Myocyte (in vitro differentiated cells): ENCODE measurements at places on chromosomes 5 and 9. TPM values are rescaled to one million over a fixed set of nuclear protein-coding genes. Genes with fewer than 3 reads are reported as not detected.

The HAPLN1 gene
- 0.05 TPM in 1 of 2 replicates, not detected in the other for total RNA-seq

- DNase-seq = peak; percentile 32
These were observed 197.6 kb downstream of the KDM4C start for GRCh38 chr9:6955251-6955921.

The SPATA31A7 gene
- not detected in 2 replicates for total RNA-seq

DNA sequence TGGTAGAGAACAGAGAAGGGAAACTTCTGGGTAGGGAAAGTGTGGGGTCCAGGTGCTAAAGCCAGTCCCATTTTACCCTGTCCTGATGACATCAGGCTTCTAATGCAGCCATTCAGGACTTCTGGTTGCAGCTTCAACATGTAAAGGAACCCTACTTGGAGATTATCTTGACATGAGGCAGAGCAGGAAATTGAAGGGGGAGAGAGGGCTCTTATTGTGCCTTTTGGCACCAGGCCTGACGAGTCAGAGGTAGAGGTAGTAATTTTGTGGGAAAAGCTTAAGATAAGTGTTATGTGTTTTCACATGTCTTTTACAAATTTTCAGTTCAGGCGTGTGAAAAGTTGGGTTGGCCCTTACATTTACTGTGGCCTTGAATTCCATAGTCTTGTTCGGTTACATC is 102.4 kb upstream of the APC start:
- no peak for DNase-seq

GRCh38 chr5:102599289-102599688 is 100.5 kb upstream of the SLCO6A1 start:
- DNase-seq = no peak

The COX7C gene
- total RNA-seq = 413 and 475 TPM in 2 replicates

The IFNB1 gene
- total RNA-seq = not detected in 2 replicates

The GARIN3 gene
- not detected in 2 replicates for total RNA-seq

DNA sequence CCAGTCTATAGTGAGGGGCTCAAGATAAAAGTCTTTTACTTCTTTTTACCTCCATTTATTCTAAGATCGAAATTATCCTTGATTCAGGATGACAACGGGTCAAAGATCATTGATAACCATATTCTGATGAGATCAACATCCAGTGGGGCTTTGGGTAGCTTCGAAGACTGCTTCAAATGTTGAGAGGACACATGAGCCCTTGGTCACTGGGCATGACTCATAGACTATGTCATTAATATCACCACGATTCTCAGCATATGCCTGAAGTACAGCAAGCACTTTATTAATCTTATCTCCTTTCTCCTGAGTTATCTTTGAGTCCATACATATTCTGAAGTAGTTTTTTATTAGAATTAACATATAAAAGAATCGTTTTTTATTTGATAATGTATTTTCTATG is 117.1 kb upstream of the DAB2 start:
- DNase-seq = peak; percentile 38

The ASPN gene
- total RNA-seq = 0.19 TPM in 1 of 2 replicates, not detected in the other

DNA sequence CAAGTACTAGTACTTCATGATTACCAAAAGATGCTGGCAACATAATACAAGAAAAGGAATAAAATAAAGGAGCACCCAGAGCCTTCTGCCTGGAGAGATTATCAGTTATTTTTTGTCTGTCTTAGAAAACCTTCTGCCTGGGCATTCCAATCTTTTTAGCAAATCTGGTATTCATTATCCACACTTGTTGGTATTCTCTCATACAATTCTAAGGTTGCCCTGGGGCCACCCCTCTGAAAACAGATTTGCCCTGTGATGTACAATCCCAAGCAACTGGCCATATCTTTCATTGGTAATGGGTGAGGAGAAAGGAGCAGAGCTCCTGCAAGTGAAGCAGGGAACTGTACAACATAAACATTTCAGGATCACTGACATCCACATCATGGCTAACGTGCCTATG is 47.8 kb downstream of the WDR41 start:
- DNase-seq = no peak

GRCh38 chr5:127810707-127811490 is 107.7 kb downstream of the CCDC192 start:
- DNase-seq = no peak

GRCh38 chr5:110209401-110209800 is 517.1 kb downstream of the TMEM232 start:
- DNase-seq = no peak

DNA sequence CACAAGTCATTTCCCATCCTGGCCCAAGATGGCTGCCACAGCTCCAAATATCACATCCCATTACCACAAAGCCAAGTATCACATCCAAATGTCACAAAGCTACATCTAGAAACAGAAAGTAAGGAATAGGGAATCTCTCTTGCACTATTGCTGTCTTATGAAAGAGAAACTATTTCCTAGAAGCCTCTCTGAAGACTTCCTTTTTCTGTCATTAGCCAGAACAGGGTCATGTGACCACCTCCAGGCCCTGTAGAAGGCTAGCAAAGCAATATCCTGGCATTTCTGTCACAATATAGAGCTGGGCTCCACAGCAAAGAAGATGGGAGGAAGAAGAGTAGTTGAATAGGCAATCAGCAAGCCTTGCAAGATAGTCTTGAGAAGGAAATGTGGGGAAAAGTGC is 99.2 kb downstream of the SH3TC2 start:
- DNase-seq = no peak

DNA sequence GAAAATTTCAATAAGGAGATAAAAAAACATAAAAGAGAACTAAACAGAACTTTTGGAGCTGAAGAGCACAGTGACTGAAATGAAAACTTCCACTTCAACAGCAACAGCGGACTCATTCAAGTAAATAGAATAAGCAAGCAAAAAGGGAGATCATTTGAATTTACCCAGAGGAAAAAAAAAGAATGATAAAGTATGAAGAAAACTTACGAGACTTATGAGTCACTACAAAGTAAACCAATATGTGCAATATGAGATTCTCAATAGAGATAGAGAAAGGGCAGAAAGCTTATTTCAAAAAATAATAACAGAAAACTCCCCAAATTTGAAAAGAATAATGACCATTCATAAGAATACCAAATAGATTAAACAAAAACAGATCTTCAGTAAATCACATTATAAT is 1605.7 kb upstream of the CDH6 start:
- no peak for DNase-seq

DNA sequence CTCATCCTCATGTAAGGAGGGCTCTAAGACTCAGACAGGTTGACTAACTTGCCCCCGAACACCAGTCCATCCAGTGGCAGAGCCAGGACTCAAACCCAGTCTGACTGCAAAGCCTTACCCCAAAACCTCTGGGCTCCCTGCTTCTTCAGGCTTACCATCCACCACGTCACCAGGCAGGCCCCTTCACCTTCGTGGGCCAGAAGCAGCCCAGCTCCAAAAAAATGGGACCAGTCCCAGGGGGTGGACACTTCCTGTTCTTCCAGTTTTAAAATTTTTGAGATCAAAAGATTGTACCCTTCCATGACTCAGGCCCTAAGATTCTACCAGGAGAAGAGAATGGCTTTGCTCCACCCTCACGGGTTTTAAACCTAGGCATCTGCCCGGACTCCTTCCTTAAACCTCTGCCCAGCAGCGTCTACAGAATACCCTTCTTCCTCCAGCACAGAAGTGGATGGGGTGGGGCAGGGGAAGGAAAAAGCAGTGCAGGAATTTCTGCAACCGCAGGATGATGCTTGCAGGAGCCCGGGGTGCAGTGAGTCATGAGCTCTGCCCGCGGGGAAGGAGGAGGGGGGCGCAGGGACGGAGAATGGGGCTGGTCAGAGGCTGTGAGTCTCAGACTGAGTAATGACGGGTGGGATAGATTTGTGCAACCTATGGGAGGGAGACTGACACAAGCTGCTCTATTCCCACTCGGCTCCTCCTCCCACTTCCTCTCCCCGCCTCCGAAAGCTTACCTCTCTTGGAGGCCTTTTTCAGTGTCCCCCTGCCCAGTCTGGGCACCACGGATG is 50.4 kb upstream of the STXBP1 start:
- DNase-seq = peak; percentile 97

DNA sequence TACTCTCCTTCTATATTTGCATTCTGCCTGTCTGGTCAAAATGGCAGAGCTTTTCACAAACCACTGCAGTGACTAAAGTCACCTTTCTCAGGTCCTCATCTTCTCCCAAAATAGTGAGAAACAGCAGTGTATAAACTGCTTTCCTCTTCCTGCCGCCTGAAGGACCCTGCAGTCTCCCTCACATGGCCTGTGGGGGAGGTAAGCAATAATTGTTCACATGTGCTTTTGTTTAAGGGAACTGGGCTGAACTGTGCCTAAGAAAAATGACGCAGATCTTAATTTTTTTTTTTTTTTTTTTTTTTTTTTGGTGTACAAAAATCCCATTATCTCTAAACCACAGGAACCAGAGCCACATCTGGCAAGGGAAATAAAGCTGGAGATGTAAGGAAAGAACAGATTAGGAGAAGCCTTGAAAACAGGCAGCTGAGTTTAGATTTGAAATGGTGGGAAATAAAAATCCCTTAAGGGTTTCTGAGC is 131.7 kb upstream of the VLDLR start:
- no peak for DNase-seq

- DNase-seq = no peak
These were observed 283.2 kb downstream of the SH3GL2 start for GRCh38 chr9:17862101-17862500.
